ENCODE measurements at places on chromosomes 5 and 9. TPM values are rescaled to one million over a fixed set of nuclear protein-coding genes. Genes with fewer than 3 reads are reported as not detected.
A peak's percentile ranks its signal among the peaks of the same experiment; 100 is the strongest.

Gene MGAT4B
- 172 TPM for polyA plus RNA-seq

DNA sequence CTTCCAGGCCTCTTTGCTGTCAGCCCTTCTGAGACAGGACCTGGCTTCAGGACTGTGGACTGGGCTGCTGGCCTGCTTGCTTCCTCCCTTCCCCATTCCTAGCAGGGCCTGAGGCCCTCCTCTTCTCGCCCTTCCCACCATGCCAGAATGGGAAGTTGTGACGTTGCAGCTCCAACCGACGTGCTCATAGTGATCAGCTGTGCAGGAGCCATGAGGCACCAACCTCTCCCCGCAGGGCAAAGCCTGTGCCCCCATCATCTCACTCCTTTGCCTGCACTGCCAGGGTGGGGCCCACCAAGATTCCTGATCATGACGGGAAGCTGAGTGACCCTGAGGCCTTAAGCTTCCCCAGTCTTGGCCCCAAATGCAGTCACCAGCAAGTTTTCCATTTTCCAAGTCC is 45.1 kb upstream of the GARNL3 start:
- DNase-seq, result no peak

- peak; percentile 71 for DNase-seq
Observed at GRCh38 chr5:132419502-132420468, 50.3 kb downstream of the SLC22A5 start.

DNA sequence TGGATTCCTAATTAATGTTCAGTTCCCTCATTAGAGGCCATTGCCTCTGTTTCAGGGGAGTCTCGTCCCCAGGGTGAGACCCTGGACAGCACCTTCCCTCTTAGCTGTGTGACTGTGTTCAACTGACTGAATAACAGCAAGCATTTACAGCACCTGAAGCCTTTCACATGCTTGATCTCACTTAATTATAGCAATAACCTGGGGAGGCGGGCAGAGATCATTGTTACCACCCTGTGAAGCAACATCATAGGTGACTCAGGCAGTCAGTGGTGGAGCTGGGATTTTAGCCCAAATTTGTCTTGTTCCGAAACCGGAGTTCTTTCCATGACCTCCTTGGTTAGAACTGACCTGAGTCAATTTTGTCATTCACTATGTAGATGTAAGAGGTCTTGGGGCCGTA is 105.2 kb upstream of the RAD23B start:
- DNase-seq, result no peak

GRCh38 chr9:125464591-125465385 is 203.2 kb downstream of the GAPVD1 start:
- no peak for DNase-seq

GRCh38 chr5:66634601-66635000 is 38.4 kb downstream of the MAST4 start:
- DNase-seq, result no peak

DNA sequence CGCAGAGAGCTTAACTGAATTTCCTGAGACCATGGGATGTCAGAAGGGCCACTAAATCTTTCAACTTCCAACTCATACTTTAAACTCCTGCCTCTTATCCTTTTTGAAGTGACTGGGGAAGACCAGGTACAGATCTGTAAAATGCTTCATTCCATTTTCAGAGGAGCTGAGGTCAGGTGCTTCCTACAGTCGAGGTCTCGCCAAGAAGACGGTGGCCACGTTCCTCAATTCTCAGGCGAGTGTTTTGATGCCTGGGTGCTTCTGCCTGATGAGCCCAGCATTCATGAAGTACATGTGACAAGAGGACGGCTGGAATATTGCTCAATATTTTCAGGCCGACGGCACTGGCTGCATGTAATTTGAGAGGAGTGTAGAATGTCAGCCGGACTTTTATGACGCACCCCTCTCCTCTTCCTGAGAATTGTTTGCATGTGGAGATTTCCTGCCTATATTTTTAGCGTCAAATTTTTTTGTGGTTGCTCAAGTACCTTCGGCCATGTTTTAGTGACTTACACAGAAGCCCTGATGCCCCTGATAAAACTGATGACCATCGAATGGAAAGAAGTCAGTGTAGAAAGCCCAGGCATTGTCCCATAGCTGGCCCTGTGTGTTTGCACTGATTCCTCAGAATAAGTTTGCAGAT is 38.8 kb upstream of the GLRX start:
- peak; percentile 97 for DNase-seq

Measured in fibroblast of lung (primary cell).